ENCODE measurements at places on chromosomes 7 and 10. TPM values are rescaled to one million over a fixed set of nuclear protein-coding genes. Genes with fewer than 3 reads are reported as not detected.
A peak's percentile ranks its signal among the peaks of the same experiment; 100 is the strongest.

- DNase-seq = no peak
These were observed 7.7 kb upstream of the COBL start for GRCh38 chr7:51324206-51324898.

DNA sequence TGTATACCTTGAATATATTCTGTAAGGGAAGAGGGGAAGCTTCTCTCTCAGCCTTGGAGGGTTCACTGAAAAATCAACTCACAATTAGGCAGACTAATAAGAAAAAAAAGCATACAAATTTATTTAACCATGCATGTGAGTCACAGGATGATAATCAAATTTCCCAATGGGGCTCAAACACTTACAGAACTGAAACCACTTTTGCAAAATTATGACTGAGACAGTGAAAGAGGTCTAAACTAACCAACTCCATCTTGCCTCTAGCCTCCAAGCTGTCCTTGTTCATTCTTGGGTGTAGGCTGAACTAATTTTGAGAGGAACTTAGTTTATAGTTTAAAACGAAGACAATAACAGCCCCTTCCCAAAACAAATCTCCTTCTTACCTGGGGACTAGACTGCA lies 618.3 kb upstream of the AUTS2 start:
- DNase-seq = no peak

DNA sequence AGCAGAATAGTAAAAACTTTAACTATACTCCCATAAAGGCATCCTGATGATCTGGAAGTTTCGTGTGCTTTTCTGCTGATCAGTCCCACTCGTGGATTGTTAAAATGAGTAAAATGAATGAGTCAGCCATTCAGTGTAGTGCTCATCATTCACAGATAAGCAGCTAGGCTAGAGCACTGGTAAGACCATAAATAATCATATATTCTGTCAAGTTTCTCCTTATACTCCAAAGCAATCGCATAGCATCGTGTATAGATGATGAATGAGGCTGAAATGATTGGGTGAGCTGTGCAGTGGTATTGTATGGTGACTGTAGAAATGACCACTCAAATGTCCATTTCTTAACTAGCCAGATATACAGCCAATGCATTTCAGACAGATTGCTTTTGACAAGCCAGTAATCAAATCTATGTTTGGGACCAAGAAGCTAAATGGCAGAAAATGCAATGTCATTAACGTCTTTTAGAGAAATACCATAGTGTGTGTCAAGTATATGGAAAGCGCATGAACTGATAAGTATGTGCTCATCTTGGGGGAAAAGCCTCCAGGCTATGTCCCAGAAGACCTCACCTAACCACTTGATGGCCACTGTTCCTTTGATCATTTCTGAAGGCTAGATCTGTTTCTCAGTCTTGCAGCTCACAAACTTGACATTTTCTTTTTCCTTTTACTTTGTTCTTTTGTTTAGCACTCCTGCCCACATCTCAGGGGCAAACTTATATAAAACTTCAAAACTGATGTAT lies 227.2 kb upstream of the FAM3C start:
- DNase-seq = no peak

DNA sequence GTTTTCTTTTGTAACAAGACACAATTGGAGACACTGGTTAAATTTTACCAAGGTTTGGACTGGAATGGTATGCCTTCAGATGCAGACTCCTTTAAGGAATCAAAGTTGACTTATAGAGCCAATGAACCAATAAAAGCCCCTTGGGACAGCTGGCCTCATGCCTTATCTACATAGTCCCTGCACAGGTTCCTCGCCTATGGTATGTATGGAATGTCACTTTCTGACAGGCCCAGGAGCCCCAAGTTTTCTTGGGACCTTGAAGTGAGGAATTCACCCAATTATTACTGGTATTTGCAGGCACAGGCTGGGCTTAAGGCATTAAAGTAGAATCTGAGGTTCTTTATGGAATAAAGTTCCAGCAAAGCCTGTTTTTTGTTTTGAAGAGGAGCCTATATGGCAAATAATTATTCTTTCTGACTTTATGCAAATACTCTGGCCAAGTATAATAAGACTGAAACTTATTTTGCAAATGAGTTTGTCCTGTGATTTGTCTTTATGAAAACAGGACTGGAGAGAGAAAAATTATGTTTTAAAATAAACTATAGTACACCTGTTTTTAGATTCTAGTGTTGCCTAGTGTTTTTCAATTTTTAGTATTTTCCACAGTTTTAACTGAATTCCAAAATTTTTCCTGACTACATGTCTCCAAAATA lies 24.1 kb upstream of the DNMBP start:
- no peak for DNase-seq

DNA sequence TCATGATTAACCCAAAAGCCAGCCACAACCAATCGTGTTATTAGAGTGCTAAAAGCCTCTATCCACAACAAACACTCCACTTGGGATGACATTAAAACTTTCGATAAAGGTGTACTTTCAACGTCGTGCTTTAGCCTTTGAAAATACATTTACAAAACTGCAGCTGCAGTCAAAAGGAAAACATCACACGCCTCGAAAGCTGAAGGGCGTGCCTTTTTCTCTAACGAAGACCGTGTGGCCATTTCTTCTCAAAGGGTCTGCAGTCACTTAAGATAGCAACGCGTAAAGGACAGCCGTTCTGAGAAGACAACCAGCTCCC lies 1.1 kb downstream of the ARHGAP12 start:
- no peak for DNase-seq

DNA sequence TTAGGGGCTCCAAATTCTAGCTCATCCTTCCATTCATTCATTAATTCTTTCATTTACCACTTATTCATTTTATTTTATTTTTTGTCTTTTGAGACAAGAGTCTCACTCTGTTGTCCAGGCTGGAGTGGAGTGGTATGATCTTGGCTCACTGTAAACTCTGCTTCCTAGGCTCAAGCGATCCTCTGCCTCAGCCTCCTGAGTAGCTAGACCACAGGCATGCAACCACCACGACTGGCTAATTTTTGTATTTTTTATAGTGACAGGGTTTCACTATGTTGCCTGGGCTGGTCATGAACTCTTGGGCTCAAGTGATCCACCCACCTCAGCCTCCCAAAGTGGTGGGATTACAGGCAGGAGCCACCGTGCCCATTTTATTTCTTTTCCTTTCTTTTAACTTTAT lies 31.6 kb downstream of the FGF8 start:
- no peak for DNase-seq

DNA sequence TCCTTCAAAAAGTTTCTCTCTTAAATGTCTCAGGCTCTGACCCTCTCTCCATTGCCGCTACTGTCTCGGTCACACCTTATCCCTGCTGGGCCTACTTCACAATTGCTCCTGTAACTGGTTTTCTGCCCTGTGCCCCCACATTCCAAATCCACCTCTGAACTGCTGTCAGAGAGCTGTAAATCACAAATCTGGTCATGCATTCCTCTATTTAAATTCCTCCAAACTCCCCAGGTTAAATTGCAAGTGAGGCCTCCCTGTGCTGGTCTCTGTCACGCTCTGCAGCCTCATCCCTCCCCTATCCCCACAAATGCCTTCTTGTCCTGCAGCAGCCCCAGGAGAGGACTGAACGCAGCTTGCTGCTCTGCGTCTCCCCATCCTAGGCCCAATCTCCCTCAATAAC lies 40.4 kb upstream of the CDCA7L start:
- no peak for DNase-seq

DNA sequence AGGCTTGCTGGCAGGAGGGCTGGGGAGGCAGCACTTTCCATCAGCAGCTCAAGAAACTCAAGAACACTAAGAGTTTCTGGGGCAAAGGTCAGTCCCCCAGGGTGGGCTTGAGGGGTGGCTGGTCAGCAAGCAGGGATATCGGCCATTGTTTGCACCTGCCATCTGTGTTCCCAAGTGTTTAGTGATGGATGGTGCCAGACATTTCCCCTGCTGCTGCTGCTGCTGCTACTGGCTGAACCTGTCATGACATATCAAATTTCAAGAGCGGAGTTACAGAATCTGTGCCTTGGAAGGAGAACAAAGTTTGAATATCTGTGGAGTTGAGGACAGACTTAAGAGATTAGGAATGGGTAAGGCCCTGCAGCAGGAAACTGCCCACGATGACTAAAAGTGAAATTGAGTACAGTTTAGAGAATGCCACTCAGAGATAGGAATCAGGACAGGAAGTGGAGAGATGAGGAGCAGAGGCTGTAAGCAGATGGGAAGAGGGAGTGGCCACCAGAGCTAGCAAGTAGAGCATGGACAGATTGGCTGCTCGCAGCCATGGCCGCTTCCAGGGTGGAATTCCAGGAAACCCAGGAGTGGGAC lies 39.2 kb upstream of the PPP1R3C start:
- no peak for DNase-seq

Gene PTPRN2
- 33.2 TPM for total RNA-seq

DNA sequence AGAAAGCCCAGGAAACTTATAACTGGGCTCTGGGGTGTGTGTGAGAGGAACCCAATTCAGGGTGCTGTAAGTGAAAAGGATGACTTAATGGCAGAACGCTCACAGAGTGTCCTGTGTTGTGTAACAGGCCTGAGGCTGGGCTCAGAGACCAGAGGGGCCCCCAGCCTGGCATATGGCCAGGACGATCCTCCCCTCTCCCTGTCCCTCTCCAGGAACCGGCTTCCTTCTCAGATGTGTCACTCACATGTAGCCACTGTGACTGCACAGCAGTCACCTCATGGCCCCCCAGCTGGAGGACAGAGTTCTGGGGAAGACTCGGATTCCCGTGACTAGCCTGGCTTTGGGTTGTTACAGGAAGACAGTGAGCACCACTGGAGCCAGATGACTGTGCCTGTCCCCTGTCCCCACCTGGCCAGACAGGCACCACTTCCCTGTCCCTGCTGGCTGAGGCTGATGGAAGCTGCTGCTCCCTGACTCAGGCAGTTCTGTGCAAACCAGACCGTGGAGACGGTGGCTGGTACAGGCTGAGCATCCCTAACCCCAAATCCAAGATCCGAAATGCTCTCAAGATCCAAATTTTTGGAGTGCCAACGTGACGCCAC lies 220.5 kb downstream of the MLLT10 start:
- no peak for DNase-seq

Gene KLLN
- 0.69 TPM for total RNA-seq

DNA sequence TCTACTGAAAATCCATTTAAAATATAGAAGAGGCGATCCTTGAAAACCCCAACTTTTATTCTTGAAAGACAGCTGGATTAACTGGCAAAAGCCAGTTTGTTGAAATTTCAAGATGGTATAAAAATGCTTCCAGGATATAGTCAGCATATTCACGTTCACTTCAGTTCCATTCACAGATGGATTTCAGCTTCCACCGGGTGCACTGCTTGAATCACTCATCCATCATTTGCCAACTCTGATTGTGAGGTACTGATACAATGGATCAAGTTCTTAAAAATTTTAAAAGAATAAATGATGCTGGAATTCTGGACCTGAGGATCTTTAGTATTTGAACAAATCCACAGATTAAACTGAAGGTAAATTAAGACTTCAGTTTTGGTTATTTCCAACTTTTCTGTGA lies 2.4 kb downstream of the PURB start:
- no peak for DNase-seq

DNA sequence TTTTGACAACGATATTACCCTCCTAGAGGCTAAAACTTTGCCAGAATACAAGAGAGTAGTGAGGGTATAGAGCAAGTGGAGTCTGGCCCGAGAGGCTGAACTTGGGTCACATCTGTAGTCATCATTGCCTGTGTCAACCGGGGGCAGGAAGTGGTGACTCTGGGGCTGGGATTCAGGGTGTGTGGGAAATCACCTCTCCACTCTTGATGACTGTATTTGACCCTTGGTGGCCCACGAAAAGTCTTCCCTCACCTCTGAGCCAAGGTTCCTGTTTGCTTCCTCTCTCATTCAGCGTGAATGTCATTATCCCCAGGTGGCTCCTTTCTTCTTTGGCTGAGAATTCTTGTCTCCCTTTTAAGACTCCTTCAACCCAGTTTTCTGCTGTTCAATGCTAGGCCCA lies 240.4 kb downstream of the ABCA13 start:
- DNase-seq = no peak

Gene RGS10
- 32.8 TPM for total RNA-seq

Gene BET1
- total RNA-seq = 40.9 TPM

GRCh38 chr7:2643386-2644219 lies 11.8 kb downstream of the TTYH3 start:
- no peak for DNase-seq

Gene CPA2
- 0.39 TPM for total RNA-seq

- no peak for DNase-seq
These were observed 93.3 kb downstream of the BMS1 start for GRCh38 chr10:42875798-42876341.

GRCh38 chr7:136925556-136925955 lies 57.1 kb downstream of the CHRM2 start:
- no peak for DNase-seq

- no peak for DNase-seq
These were observed 20.0 kb upstream of the TNS3 start for GRCh38 chr7:47601881-47602249.

Gene CPN1
- 0.11 TPM for total RNA-seq

GRCh38 chr7:80637911-80638765 lies at the start of gene CD36:
Gene CD36 (plus strand): TSS chr7:80638642. CDS start chr7:80646741, 8,099 bp downstream.
- DNase-seq = peak; percentile 24

DNA sequence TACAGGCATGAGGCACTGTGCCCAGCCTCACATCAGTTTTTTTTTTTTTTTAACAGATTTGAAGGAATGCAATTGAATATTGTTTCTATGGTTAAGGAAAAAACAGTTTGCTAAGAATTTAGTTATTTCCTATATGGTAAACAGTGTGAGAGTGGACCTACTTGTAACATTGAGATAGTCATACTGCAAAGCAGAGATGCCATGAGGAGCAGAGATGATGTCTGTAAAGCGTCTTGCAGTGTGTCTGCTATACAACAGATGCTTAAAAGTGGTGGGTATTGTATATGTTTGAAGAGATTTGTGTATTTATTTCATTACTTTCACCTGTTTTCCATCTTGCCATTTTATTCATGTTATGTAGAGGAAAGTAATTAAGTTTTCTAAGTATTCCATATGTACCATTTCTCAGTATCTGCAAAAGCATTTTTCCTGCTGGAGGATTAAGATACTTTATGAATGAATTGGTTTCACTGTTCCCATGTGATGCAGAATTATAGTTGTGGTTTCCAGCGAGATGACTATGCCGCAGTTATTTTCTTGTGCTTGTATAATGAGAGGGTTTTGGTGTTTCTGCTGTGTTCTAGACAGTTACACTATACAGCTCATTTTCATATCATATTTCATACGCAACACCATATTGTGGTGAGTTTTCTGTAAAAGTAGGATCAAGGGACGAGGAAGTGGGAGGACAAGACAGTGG lies 26.6 kb downstream of the TET1 start:
- DNase-seq = no peak

DNA sequence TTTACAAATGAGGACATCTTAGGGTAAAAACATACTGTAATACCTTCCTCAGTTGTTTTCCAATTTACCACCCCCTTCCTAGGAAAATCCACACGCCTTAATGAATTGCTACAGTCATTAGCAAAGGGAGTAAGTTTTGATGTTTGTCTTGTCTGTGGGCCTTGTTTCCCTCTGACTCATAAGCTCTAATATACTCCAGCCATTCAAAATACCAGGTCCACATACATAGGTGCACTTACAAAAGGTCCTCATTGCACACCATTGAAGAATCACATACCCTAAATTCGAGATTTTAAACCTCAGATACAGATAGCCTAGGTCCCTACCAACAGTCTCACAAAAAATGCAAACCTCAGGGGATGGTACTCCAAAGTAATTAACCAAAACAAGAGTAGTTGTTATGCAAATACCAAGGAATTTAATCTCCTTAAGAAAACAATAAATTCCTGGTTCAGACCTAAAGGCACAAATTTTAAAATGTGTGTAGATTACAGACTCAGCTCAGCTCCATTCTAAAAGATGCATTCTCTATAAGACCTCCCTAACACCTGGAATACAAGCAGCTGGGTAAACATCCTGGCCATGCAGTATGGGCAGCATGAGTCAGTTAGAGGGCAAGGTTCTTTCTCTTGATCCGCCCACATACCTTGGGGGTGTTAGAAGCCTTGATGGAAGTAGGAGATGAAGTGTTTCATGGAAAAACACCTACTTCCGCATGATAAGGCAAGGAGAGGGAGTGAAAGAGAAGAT lies 3.0 kb upstream of the LIPK start:
- no peak for DNase-seq

Gene HYAL4
- 0.11 TPM for total RNA-seq
